ENCODE measurements at places on chromosomes 5 and 9.

DNA sequence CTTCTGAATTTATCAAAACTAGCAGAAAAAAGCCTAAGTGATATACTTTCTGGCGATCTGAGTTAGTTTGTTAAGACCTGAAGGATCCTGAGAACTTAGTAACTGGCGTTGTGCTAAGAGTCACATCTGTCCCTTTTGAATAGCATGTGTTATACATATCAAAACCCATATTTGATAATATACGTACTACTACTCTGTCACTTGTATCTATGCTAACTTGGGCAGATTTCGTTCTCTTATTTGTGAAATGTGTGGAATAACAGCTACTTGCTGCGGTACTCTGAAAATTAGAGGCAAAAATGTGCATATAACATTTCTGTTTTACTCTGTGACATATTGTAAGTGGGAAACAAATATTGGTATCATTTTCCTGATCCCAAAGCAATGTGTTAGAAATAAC lies 126.4 kb downstream of the PARP8 start:
- no peak for DNase-seq

DNA sequence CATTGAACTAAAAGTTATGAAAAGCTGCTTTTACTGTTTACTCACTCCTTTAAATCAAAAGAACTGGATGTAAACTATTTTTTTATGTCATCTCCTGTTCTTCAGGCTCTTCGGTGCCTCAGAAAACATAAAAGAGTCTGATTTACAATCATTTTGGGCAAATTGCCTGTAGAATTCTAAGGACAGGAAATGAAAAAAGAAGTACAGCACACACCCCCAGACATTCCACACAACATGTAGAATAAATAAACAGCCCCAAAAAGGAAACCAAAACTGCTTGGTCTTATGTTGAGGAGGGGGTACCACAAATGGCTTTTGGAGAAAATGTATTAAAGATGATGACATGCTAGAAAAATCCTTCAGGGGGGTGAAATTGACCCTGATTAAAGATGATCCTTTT lies 57.2 kb downstream of the ITGA1 start:
- DNase-seq, result no peak

DNA sequence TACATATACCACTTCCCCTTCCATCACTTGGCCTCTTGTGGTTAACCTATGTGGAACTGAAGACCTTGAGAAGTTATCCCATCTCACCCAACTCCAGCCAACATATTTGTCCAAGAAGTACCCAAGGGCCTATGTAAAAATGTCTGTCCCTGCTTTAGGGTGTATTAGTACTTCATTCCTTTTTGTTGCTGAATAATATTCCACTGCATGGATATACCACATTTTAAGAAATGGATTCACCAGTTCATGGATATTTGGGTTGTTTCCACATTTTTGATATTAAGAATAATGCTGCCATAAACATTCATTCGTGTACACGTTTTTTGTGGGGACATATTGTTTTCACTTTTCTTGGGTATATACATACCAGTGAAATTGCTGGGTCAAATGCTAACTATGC lies 28.6 kb downstream of the IDNK start:
- no peak for DNase-seq

DNA sequence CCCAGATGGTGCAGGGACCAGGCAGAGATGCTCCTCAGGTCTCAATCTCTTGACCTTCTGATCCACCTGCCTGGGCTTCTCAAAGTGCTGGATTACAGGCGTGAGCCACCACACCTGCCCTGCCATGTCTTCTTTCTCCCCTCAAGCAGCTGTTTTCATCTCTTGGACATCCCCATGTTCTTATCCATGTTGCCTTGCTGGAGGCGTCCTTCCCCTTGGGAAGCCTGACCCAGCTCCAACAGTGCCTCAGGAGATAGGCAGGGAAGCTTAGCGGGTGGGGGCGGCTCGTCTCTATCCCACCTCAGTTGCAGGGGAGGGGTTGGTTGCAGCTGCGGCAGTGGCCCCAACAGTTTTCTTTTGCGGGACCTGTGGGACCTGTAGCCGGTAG lies 24.7 kb upstream of the SPATA31E1 start:
- no peak for DNase-seq

DNA sequence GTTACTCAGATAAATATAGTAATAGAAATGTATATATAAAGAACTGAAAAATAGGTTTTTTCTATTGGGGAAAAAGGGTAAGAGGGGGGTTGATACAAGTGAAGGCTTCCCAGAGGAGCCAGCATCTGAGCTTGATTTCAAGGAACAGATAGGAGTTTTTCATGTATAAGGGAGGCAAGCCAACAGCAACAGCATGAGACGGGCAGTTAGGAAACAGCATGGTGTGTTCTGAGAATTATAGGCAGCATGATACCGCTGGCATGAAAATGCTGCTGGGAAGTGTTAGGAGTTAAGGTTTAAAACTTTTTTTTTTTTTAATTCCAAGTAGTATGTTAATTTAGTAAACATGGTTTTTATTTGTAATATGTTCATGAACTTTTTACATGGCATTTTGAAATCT lies 9.7 kb downstream of the CDC37L1 start:
- DNase-seq, result no peak
